ENCODE measurements at places on chromosomes 3 and 15. TPM values are rescaled to one million over a fixed set of nuclear protein-coding genes. Genes with fewer than 3 reads are reported as not detected.

Gene NR1I2
- 206 TPM for total RNA-seq

DNA sequence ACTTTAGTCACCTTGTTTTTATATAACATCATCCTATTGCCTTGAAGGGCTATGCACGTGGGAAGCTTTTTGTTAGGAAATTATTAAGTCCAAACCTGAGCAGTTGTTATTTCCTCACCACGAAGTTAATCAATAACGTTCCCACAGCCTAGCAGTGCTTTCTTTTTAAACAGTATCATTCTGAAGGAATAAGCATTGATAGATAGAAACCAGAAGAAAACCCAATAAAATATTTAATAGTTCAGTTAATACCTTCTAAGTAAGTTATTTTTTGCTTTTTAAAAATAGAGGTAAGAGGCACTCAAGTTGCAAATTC, 149.3 kb downstream of the KCNMB2 start:
- no peak for DNase-seq

DNA sequence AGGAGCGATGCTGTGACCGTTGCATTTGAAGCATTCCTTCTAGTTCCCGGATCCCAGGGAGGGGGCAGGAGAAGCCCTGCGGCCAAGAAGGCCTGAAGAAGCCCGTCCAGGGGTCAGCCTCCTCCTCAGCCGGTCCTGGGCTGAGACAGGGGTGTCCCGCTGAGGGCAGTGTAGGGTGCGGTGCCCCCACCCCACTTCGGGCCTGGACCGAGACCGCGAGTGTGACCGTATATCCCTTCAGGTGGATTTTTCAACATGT, 2.8 kb downstream of the OCA2 start:
- no peak for DNase-seq

DNA sequence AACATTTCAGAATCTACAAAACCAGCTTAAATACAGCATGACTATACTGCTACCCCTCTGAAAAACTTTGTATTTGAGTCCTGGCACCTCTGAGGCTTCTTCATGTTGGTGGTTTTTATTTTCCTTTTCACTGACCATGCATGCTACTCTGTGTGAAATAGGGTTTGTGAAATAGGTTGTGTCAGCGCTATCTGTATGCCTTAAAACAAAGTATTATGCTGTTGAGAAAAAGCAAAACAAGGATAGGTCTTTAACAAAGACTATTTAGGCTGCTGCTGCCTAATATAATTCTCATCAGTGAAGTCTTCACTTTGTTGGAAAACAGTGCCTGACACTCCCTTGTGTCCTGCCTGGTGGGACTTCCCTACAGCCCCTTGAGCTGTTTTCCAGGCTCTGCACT, 28.7 kb upstream of the TRAK1 start:
- no peak for DNase-seq
